ENCODE measurements at places on chromosomes 2 and 18.
A peak's percentile ranks its signal among the peaks of the same experiment; 100 is the strongest.

GRCh38 chr2:58042486-58042970 is 4.1 kb upstream of the VRK2 start:
- DNase-seq, result peak; percentile 19
- no peak overlapping the region for H3K4me3 ChIP-seq
- no peak overlapping the region for H3K27ac ChIP-seq

DNA sequence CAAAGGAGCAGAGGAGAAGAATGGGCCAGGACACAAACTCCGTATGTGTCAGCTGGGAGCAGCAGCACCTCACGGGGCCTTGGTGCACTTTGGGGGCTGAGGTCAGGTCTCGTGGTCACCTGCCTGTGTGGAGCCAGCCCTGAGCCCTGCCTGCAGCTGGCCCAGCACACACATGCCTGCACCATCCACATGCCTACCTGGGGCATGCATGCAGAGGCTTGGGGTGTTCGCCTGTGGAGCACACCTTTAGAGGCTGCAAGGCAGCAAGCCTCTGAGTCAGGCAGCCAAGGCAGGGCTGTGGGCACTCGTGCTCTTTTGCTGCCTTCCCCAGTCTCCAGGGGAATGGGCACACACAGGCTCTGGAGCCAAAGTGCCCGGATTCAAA is 36.0 kb downstream of the ARHGEF4 start:
- H3K4me1 ChIP-seq, result no peaks in the 10 kb centered on the region
- no peak overlapping the region for H3K4me3 ChIP-seq
- H3K27ac ChIP-seq, result no peak overlapping the region
- no peak for DNase-seq
- no peaks in the 10 kb centered on the region for H3K36me3 ChIP-seq

- DNase-seq, result no peak
- H3K4me1 ChIP-seq, result peaks cover 3% of the 10 kb centered on the region
- no peaks in the 10 kb centered on the region for H3K36me3 ChIP-seq
Observed at GRCh38 chr18:77067291-77068061, 65.1 kb downstream of the MBP start.

DNA sequence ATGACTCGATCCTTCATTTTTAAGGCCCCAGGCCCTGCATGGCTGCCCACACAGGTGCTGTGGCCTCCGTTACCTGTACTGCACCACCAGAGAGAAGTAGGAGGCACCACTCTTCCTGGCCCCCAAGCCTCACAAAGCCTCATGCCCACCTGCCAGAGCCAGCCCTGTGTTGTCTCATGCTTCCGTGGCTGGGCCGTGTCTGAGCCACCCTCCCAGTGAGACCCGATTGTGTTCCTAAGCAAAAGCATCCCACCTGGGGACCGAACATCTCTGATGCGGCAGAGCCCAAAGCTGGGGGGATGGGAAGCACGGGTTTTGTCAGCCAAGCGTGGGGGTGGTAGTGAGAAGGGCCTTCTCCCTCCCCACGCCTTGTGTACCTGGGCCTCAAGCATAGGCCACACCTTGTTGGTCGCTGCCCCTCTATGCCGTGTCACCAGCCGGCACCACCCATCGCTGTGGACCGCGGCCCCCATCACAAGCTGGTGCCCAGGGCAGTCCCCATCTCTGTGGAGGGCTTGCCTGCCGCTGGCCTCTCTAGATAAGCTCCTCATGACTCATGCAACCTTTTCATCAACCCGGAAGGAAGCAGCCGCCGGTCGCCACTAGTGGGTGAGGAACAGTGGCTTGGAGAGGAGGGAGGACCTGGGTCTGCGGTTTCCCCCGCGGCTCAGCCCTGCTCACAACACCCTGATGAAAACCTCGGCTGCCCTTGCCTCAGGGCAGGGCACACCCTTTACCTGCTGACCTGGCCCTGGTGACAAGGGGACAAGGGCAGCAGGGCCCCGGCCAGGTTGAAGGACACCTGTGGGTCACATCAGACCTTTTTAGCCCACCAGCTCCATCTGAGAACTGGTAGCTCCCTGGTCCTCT is 2.7 kb upstream of the RNPEPL1 start:
- peak overlapping the region; percentile 80 for H3K27ac ChIP-seq
- peak overlapping the region; percentile 56 for H3K4me3 ChIP-seq
- H3K4me1 ChIP-seq, result peaks cover 42% of the 10 kb centered on the region
- H3K36me3 ChIP-seq, result no peaks in the 10 kb centered on the region
- no peaks in the 10 kb centered on the region for H3K27me3 ChIP-seq
- peak; percentile 36 for DNase-seq

DNA sequence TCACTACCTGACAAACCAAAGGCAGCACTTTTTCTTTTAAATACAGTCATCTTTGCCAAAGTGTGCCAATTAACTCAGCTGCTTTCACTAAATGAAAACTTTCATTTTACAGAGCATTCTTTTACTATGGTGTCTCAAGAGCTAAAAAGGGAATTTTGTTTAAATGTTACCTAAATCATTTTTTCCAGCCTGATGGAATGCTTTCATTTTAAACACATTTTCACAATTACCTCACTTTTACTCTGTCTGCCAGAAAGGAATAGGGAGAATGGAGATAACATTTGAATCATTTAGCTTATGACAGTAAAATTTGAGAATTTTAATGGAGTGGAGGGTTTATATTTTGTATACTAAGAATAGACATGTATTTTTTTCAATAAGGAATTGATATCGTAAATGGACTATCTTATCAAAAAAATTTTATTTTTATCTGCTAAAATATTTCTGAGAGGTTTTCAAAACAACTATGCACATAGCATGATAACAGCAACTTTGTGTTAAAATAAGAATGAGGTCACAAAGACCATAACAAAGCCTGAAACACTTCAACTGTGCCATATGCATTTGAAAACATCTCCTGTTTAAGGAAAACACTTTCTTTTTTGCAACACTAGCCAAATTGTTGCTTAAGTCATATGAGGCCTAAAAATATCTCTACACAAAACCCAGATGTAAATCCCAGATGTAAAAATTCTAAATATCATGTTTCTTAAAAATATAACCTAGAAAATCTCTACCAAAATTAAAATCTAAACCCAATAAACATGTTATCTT is 769.9 kb upstream of the FSHR start:
- DNase-seq, result no peak
- no peak overlapping the region for H3K4me3 ChIP-seq

GRCh38 chr18:37122877-37123276 is 293.9 kb downstream of the KIAA1328 start:
- no peaks in the 10 kb centered on the region for H3K36me3 ChIP-seq
- DNase-seq, result no peak
- no peak overlapping the region for H3K27ac ChIP-seq
- H3K4me3 ChIP-seq, result no peak overlapping the region
- H3K27me3 ChIP-seq, result no peaks in the 10 kb centered on the region

DNA sequence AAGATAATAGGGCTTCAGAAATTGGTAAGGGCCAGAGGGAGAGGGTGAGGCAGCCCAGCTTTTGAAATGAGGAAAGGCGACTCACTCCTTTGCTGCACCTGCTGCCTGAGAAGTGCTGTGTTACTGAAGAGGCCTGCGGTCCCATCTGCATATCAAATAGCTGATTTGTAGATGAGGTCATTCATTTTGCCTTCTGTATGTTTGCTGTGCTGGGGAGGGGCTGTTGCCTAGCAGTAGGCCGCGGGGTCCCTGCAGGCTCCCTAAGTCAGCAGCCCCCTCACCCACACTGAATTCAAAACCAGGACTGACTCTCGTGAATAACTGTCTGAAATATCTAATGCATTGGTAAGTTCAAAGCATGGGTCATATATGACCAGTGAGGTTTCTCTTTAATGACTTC is 377.2 kb downstream of the SOX11 start:
- H3K4me3 ChIP-seq, result no peak overlapping the region
- DNase-seq, result no peak
- no peaks in the 10 kb centered on the region for H3K36me3 ChIP-seq
- no peak overlapping the region for H3K27ac ChIP-seq
